ENCODE measurements at places on chromosomes 12 and 14.

GRCh38 chr12:32230613-32230993, 124.0 kb downstream of the BICD1 start:
- no peak for DNase-seq

DNA sequence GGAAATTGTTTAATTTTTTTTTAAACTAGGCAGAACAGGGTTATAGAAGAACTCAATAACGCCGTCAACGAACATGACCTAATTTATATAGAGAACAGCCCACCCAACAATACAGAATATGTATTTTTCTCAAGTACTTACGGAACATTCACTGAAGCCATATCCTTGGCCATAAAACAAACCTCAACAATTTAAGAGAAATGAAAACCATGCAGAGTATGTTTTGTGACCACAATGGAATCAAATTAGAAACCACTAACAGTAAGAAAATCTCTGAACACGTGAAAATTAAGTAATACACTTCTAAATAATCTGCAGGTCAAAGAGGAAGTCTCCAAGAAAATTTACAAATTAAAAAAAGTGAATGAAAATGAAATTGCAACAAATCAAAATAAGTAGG, 9.4 kb downstream of the SART3 start:
- no peak for DNase-seq

- no peak for DNase-seq
Measured at GRCh38 chr12:2876431-2877046, 435 bp downstream of the FOXM1 start.

DNA sequence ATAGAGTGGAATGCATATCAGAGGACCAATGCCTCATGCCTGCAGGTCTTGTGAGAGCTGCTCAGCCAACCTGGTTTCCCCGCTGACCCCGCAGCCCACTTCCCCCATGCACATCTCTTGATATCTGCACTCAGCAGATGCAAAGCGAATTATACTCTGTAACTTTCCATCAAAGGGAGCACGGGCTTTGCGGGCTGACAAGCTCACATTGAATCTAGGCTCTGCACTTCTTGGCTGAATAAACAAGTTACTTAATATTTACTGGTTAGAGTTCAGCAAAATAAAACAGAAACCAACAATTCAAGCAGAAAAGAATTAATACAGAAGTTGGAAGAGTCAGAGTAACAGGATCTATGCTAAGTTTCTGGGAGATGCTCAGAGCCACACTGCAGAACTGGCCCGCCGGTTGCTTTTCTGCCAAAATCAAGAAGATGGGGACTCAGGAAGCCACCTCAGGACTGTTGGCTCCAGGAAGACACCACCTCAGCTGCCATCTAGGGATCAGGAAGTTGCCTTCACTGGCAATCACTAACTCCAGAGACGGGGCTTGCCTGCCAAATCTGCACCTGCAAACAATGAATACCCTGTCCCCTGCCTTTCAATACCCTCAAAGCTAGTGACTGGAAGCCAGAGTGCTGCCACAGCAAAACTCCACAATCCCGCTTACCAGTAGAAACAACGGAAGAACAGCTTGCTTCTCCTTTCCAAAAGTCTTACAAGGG, 46.5 kb downstream of the NR1H4 start:
- DNase-seq: no peak

DNA sequence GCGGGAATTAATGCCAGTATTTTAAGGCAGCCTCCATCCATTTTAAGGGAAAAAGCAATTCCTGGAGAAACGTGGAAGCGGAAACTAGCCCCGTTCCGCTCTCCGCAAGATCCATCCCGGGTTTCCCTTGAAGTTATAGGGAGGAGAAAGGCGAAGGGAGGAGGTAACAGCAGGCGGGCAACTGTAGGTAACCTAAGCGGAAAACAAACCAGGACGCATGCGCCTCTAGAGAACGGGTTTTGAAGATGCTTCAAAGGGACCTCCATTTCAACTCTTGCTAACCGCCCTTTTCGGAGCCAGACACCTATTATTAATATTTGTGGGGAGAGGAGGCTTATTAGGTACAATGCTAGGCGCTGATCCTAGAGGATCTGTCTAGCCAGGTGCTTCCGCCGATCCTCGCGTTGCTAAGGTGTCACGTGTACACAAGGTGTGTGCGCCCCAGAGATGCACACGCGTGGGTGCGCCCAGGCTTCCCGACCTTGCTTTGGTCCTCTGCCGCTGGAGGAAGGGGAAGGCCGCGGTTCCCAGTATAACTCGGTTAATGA, 6.2 kb downstream of the TBX5 start:
- no peak for DNase-seq

DNA sequence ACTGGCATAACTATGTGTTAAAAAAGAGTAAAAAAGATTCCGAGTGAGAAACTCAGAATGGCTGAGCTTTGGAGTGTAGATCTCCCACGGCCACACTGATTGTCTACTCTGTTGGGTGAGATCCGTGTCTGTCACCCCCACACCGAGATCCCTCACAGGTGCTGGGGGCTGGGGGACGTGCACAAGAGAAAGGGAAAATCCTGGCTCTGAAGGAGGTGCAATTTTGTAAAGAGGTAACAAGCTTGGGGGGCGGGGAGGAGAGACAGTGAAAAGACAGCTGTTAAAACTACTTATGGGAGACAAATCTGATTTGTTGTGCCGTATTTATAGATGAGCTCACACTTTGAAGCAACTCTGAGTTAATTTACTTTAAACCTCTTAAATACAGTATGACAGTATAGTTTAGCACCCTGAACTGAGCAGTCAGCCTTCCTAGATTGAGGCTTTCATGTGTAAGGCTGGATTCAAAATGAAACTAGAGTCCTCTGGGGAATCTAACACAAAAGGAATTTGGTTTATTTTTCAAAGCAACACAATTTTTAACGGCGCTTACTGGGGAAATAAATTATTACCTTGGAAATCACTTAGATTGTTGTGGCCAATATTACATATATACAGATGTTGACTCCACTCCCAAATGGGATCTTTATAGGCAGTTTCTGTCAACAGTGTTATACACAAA, 167.4 kb upstream of the RGS6 start:
- DNase-seq: no peak

GRCh38 chr12:5059358-5059757, 15.7 kb downstream of the KCNA5 start:
- no peak for DNase-seq

GRCh38 chr14:80996049-80996901, 40.9 kb downstream of the TSHR start:
- DNase-seq: peak; percentile 23

- DNase-seq: no peak
Measured at GRCh38 chr12:16669756-16670155, 63.8 kb upstream of the LMO3 start.

DNA sequence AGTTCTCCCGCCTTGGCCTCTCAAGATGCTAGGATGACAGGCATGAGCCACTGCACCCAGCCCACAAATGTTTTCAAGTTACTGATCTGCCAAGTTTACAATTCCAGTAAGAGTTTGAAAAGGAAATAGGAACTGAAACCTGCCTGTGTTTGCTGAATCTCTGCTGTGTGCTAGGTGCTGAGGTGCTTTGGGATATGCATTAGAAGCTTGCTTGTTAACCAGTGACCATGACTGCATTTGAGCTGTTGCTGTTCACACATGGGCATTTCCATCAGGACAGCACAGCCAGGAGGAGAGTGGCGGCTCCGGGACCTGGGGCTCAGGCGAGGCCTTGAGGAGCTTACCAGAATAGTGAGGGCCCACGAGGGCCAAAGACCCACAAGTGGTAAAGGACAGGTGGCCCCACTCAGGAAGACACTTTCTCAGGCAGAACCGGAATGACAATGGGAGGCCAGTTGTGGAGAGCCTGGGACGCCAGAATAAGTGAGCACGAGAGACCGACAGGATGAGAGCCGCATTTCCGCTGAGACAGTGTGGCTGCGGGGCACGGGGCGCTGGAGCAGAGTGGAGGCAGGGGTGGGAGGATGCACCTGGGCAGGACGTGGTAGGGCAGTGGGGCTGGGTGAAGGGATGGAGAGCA, 54.5 kb upstream of the MMP17 start:
- DNase-seq: peak; percentile 76

GRCh38 chr12:57146961-57147944, at the start of gene LRP1-AS:
LRP1-AS (minus strand) TSS chr12:57147619.
- no peak for DNase-seq

- DNase-seq: no peak
Measured at GRCh38 chr12:120856980-120857379, 47.2 kb downstream of the SPPL3 start.

- no peak for DNase-seq
Measured at GRCh38 chr12:116024769-116025168, 252.7 kb downstream of the MED13L start.

DNA sequence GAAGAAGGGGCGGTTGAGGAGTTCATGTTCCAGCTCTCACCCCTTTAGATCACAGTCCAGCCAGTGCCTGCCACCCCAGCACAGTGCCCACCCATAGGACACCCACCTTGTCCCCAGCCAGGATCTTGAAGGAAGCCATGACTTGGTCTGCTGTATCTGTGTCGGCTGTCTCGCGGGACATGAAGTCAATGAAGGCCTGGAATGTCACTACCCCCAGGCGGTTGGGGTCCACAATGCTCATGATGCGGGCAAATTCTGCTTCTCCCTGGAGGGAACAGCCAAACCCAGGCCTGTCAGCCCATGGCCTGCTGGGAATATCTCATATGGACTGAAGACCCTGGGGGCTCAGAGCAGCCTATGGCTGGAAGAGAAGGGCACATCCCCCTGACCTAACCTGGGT, 84.1 kb upstream of the ZFP36L1 start:
- no peak for DNase-seq

- DNase-seq: no peak
Measured at GRCh38 chr12:125888921-125889320, 823.7 kb downstream of the AACS start.

GRCh38 chr12:575129-575502, 88.1 kb downstream of the NINJ2 start:
- DNase-seq: no peak

DNA sequence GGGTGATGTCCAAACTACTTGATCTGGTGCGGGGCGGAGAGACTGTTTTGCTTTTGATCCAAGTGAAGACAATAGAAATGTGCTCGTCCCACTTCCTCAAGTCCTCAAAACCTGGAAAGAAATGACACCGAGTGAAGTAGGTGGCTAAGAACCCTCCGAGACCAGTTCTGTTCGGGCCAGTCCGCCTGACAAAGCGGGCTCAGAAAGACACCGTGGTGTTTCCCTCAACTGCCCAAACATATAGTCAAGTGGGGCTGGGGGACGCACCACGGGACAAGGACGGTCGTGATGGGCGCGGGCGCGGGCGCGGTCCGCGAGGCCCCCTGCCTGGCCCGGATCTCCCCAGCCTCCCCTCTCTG, 1.6 kb downstream of the PHLDA1 start:
- DNase-seq: no peak

DNA sequence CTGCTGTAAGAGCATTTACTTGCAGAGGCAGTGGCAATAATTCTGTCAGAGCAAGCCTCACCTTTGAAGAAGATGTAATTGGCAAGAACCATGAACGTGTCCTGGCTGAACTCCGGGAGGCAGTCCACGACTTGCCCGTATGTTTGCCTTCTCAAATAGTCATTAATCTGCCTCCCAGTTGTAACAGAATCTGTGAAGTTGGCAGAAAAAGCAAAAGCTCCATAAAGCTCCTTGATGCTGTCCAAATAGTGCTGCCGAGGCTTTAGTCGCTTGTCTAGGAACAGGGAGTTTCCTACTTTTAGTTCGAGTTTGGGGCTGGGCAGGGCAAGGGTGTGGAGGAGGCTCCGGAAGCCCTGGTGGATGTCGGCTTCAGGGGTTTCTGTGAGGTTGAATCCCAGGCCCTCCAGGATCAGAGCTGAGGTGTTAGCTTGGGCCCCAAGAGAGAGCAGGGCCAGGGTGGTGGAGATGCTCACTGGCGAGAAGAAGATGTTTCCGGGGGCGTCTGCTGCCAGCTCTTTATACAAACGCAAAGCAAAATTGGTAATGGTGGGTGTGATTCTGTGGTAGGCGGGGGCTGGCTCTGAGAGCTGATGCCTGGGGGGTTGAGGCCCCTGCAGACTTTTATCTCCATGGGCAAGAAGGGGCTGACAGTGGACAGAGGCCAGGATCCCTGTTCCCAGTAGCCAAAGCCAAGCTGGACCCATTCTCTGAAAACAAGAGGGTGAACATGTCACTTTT, 4.4 kb downstream of the SERPINA11 start:
- DNase-seq: no peak

GRCh38 chr12:109885616-109886015, 5.3 kb upstream of the GLTP start:
- DNase-seq: no peak

- no peak for DNase-seq
Measured at GRCh38 chr12:71642264-71642663, 21.4 kb downstream of the ZFC3H1 start.

GRCh38 chr14:77265561-77266335, 5.3 kb downstream of the NGB start:
- DNase-seq: no peak

- no peak for DNase-seq
Measured at GRCh38 chr12:131589966-131590365, 120.9 kb upstream of the SFSWAP start.

DNA sequence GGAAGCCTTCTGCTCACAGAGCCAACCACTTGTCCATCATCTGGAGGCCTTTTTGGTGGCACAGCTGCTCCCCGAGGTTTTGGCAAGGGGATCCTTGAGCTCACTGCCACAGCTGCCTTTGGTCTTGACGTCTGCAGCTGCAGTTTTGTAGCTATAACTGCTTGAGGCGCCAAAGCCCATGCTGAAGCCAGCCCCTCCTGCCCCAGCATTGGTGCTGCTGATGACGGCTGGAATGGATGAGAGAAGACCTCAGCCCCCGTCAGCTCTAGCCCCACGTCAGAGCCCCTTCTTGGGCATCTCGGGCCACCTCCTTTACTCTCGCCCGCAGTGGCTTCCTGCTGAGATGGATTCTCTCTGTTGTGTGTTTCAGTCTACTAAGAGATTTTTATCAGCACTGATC, 12.3 kb upstream of the KRT74 start:
- DNase-seq: no peak

DNA sequence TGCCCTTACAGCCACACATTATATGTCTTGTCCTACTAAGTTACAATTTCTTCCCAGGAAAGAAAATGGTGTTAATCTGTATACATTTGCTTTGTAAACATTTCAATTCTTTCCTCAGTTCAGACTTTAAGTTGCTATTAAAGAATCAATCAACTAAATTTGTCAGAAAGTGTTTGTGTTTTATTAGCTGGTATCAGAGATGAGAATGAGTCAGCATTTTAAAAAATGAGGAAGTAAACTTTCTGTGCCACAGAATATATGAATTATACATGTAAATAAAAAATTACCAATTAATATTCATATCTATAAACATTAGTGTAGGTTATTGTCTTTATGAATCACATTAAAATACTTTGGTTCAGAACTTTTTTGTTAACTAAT, 82.0 kb downstream of the LMO3 start:
- DNase-seq: no peak

GRCh38 chr12:118145113-118145797, 9.3 kb downstream of the PEBP1 start:
- no peak for DNase-seq

GRCh38 chr12:52054231-52054832, 3.1 kb downstream of the NR4A1 start:
- no peak for DNase-seq

- DNase-seq: no peak
Measured at GRCh38 chr12:126936181-126936851, 1330.7 kb upstream of the TMEM132C start.
